SK-N-SH treated with all-trans-retinoic acid at 6 μM for 48 hours (cell line): ENCODE measurements at places on chromosomes 2 and 18.
A peak's percentile ranks its signal among the peaks of the same experiment; 100 is the strongest.

DNA sequence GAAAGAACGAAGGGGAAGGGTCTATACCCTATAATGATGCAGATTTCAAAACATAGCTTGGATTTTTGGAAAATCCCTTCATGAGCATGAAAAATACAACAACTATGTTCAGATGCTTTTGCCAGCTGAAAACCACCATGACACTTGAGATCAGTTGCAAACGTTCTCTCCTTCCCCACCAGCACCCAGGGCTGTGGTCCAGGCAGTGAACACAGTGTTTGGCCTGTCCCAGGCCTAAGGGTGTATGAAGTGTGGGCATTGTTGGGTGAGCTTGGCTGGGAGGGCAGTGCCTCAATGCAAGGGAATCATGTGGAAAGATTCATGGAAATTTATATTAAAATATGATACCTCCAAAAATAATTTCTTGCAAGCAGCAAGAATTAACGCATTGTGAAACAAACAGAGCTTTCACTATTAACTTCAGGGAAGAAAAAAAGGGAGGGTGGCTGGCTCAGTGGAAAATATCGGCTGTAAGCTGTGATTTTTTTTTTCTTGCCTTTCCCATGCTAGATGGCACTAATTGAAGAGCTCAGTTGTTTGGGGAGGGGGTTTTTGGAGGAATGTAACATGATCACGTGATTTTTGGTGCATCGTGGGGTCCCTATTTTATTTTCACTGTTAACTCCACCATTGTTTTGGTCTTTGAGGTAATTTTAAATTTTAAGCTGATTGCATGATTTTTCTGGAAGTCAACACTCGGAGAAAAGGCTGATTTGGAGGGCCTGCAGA lies 52.0 kb downstream of the CDC42EP3 start:
- no peak for ATAC-seq

- peak; percentile 72 for ATAC-seq
Measured at GRCh38 chr2:152626911-152627339, 90.3 kb downstream of the PRPF40A start.

DNA sequence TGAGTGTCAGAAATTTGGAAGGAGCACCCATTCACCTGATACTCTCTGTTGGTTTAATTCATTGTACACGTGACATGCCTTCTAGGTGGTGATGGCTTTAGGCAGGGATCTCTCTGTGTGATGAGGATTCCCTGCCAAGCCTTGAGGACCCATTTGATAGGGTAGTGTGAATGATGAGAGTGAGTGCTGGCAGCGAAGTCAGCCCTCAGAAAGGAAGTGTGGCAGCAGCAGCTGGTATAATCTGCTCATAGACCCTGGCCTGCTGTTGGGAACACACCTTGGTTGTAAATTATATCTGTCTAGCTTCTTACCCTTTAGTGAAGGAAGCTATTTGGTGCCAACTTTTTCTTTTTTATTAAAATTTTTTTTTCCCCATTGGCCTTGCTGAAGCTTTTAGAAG lies 164.5 kb downstream of the HAUS1 start:
- no peak for ATAC-seq

DNA sequence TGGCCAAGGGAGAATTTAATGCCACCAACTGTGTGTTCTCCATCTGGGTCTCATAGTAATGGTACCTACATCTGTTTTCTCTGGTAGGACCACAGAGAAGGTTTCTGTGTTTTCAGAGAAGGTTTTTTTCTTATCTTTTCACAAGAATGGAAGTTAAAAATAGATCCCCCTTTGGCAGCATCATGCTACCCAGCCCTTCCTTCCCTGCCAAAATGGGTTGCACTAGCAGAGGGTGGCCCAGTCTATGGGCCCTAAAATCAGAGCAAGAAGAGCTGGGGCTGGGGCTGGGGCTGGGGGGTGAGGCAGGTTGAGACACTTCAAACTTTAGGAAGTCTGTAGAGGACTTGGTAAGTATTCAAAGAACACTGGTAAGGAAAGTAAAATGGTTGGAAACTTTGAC lies 44.8 kb upstream of the ZDBF2 start:
- ATAC-seq, result no peak
